Tibial nerve (tissue), 4 donors: ENCODE measurements at places on chromosomes 5 and 9. TPM values are rescaled to one million over a fixed set of nuclear protein-coding genes. Genes with fewer than 3 reads are reported as not detected.

GRCh38 chr5:146340260-146341081 lies 1.8 kb downstream of the POU4F3 start:
- H3K27ac ChIP-seq = no peak overlapping the region
- peaks cover 32% of the 10 kb centered on the region for H3K4me1 ChIP-seq
- no peaks in the 10 kb centered on the region for H3K36me3 ChIP-seq

GRCh38 chr5:17277907-17278306 lies 60.5 kb downstream of the BASP1 start:
- H3K4me1 ChIP-seq = no peaks in the 10 kb centered on the region
- no peaks in the 10 kb centered on the region for H3K27me3 ChIP-seq
- no peak overlapping the region for H3K4me3 ChIP-seq
- no peak for DNase-seq
- no peak overlapping the region for H3K27ac ChIP-seq

GRCh38 chr9:92196909-92197308 lies 81.7 kb upstream of the SPTLC1 start:
- no peaks in the 10 kb centered on the region for H3K27me3 ChIP-seq
- no peak for DNase-seq
- H3K36me3 ChIP-seq = no peaks in the 10 kb centered on the region

FOXD4L3 gene
- not detected for total RNA-seq

- peaks cover 44% of the 10 kb centered on the region for H3K4me1 ChIP-seq
- H3K27ac ChIP-seq = peak overlapping the region; percentile 23
- H3K36me3 ChIP-seq = no peaks in the 10 kb centered on the region
- peak; percentile 63 for DNase-seq
- no peaks in the 10 kb centered on the region for H3K27me3 ChIP-seq
These were observed 103.8 kb upstream of the ERCC6L2 start for GRCh38 chr9:95771556-95772246.

ADCY2 gene
- 8.8 TPM for total RNA-seq

DNA sequence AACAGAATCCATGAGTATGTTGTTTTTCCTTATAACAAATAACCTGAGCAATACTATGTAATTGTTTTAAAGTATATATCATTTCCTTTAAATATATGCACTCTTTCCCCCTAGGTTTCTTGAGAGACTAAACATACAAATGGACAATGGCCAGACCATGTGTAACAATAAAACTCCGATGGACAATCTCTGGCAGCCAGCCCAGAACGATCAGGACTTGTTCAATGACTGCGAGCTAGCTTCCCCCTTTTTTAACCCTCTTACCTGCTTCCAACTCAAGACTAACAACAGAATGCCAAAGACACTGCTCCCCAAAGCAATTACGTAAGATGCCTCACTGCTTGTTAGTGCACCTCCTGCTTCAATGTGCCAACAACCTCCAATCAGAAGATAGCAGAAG lies 94.9 kb downstream of the HTR4 start:
- H3K27me3 ChIP-seq = no peaks in the 10 kb centered on the region
- H3K4me1 ChIP-seq = no peaks in the 10 kb centered on the region
- H3K4me3 ChIP-seq = no peak overlapping the region
- H3K36me3 ChIP-seq = no peaks in the 10 kb centered on the region
- no peak overlapping the region for H3K27ac ChIP-seq

DNA sequence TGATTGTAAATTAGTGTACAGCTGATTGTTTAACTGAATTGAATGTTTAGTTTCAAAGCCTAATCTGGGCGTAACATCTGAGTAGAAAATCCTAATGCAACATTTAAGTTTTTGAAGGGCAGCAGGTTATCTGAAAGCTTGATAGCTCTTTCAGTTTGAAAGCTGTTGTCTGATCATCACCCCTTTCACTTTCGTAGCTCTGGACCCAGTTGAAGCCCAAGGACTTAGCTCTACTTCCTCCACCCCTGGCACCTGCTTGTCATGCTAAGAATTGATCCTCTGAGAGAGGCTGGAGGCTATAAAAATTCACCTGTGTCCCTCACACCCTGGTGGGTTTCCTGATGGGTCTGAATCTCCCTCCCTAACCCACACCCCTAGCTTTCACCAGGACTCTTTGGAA lies 86.0 kb downstream of the ZFAND5 start:
- no peaks in the 10 kb centered on the region for H3K36me3 ChIP-seq
- no peak overlapping the region for H3K27ac ChIP-seq
- H3K4me1 ChIP-seq = peaks cover 6% of the 10 kb centered on the region
- H3K27me3 ChIP-seq = no peaks in the 10 kb centered on the region

DRD1 gene
- not detected for total RNA-seq

DNA sequence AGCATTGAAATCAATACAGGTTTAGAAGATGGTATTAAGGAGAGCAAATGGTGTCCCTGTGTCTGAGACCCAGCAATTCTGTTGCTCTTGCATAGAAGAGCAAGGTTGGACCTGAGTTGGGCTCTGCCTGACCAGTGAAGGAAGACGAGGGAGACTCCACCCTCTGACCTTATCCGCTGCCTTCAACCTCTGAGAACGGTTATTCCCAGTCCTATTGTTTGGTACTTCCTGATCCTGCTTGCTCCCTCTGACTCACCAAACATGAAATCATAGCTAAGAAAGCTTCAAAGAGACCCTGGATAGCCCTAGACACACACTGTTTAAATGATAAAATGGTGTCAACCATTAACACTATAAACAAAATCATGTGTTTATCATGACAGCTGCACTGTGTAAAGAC lies 218.5 kb downstream of the PLK2 start:
- H3K27ac ChIP-seq = no peak overlapping the region
- no peak for DNase-seq
- H3K4me3 ChIP-seq = no peak overlapping the region
- H3K27me3 ChIP-seq = no peaks in the 10 kb centered on the region

GRCh38 chr9:127059765-127060361 lies 62.6 kb downstream of the ANGPTL2 start:
- peaks cover 13% of the 10 kb centered on the region for H3K4me1 ChIP-seq
- no peaks in the 10 kb centered on the region for H3K27me3 ChIP-seq
- no peak for DNase-seq
- H3K36me3 ChIP-seq = no peaks in the 10 kb centered on the region

- H3K4me3 ChIP-seq = no peak overlapping the region
- no peak for DNase-seq
- no peaks in the 10 kb centered on the region for H3K36me3 ChIP-seq
- no peaks in the 10 kb centered on the region for H3K27me3 ChIP-seq
- no peaks in the 10 kb centered on the region for H3K4me1 ChIP-seq
These were observed 34.4 kb upstream of the MRPS30 start for GRCh38 chr5:44774279-44774880.

DNA sequence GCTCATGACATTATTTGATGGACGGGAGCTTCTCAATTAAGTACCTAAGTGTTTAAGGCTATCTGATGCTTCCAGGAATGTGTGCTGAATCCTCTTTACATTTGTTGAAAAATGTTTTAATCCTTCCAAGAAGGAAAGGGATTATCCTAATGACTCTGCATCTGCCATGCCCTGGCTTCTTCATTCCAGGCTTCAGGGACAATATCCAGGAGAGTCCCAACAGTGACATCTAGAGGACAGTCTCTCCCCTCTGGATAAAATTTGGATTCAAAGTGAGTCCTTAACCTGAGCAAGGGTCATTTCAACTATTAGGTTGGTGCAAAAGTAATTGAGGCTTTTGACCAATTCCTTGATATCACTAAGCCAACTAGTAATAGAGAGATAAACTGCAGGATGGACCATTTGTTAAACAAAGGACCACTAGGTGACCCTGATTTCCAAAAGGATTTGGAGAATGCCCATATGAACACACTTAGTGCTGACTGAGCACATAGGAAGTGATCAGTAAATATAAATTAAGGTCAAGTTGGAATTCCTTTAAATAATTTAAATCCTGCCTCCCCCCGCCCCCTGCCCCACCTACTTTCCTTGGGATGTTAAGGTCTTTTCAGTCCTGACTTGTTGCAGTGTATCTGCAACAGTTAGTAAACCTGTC lies 19.1 kb downstream of the TNFSF8 start:
- H3K27ac ChIP-seq = no peak overlapping the region
- H3K36me3 ChIP-seq = no peaks in the 10 kb centered on the region
- no peaks in the 10 kb centered on the region for H3K4me1 ChIP-seq
- DNase-seq = peak; percentile 35
- no peaks in the 10 kb centered on the region for H3K27me3 ChIP-seq

DNA sequence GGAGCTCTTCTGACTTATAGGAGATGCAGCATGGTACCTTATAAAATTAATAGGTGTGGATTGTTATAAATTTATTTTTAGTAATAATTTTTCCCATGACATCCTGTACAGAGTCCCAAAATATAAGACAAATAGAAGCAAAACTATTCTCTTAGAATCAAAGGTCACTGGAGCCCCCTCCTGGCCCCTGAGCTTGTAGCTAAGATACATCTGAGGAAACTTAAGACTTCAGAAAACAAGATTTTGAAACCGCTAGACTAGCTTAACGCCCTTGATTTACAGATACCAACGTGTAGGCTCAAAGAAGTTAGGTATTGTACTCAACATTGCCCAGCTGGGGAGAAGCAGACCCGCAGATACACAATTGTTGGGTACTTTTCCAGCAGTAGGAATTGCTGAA lies 45.7 kb upstream of the KCNN2 start:
- H3K4me3 ChIP-seq = no peak overlapping the region
- no peaks in the 10 kb centered on the region for H3K27me3 ChIP-seq
- H3K36me3 ChIP-seq = no peaks in the 10 kb centered on the region
- DNase-seq = no peak
- no peak overlapping the region for H3K27ac ChIP-seq
- no peaks in the 10 kb centered on the region for H3K4me1 ChIP-seq

LCN9 gene
- total RNA-seq = not detected

ERAP2 gene
- 13.9 TPM for total RNA-seq

- H3K27ac ChIP-seq = no peak overlapping the region
- no peaks in the 10 kb centered on the region for H3K27me3 ChIP-seq
- DNase-seq = no peak
These were observed 146.1 kb downstream of the CAAP1 start for GRCh38 chr9:26746357-26747072.

DNA sequence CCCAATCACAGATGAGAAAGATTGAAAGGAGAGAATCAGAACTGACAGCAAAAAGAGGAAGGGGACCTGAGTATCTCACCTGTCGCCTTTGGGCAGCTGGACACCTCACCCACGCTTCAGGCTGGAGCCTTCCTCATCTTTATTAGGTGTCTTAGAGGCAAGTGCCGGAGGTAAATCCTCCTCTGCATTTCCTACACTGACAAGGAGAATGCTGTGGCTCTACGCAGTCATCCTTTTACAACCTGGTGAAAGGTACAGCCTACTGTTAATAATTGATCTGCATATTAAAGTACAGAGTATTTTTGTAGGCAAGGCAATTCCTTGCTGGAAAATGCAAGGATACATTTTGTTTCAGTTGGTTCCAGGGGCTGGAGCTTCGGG lies 34.8 kb downstream of the PRLR start:
- no peak overlapping the region for H3K27ac ChIP-seq
- H3K36me3 ChIP-seq = no peaks in the 10 kb centered on the region
- no peak overlapping the region for H3K4me3 ChIP-seq
- peaks cover 17% of the 10 kb centered on the region for H3K4me1 ChIP-seq
- no peaks in the 10 kb centered on the region for H3K27me3 ChIP-seq

DNA sequence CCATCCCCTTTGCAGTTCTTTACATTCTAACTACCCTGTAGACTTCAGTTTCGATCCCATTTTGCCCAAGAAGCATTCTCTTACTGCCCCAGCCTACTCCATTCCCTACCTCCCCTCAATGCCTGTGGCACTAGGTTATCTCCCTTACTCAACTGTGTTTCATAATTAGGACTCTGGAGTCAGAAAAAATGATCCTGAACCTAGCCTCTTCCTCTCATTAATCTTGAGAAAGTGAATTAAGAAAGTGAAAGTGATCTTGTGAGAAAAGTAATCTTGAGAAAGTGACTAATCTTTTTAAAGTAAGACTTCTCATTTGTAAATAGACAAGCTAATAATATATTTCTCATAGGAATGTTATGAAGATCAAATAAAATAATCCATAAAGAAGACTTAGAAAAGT lies 444.0 kb upstream of the TRPC7 start:
- H3K36me3 ChIP-seq = no peaks in the 10 kb centered on the region
- H3K4me1 ChIP-seq = no peaks in the 10 kb centered on the region
- no peaks in the 10 kb centered on the region for H3K27me3 ChIP-seq

- H3K4me3 ChIP-seq = no peak overlapping the region
- no peaks in the 10 kb centered on the region for H3K36me3 ChIP-seq
- H3K27ac ChIP-seq = peak overlapping the region; percentile 62
These were observed 66.0 kb downstream of the FRMD3 start for GRCh38 chr9:83472221-83472665.

C1QTNF2 gene
- 5.7 TPM for total RNA-seq

DNA sequence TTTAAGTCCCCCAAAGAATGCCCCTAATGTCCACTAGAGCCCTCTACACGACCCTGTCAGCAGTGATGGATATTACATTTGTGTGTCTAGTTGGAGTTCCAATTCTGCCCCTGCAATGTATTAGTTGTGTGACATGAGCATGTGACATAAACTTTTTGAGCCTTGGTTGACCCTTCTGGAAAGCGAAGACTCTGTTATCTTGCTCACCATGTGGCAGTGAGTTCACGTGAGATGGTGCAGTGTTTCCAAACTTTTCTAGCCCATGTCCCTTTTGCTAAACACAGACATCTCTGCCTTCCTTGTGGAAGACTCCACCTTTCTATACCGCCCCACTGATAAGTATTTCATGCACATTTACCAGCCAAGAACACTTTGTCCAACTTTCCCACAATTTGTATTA lies 87.0 kb upstream of the BOD1 start:
- H3K27ac ChIP-seq = no peak overlapping the region
- H3K4me3 ChIP-seq = no peak overlapping the region
- no peaks in the 10 kb centered on the region for H3K4me1 ChIP-seq

DNA sequence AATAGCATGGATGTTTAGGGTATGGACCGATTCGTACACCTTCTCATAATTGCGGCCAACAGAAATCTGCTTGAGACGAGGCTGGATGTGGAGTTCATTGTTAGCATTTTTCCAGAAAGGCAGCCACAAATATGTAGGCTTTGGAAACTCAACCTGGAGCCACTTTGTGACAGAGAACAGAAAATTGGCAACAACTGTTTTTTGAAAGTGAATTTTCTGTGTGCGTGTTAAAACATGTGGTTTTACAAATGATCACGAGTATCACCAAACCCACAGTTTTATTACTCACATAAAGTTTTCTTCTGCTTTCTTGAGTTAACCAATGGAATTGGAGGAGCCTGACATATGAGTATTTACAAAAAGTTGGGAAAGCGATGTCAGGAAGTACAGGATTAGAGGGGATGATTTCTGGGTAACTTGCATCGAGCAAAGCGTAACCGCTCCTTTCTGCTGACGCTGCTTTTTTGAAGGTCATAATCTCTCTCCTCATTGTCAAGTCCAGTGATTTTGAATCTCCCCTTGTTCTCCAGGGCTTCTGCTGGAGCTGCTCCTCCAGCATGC lies 138.5 kb upstream of the TAF11L2 start:
- peak overlapping the region; percentile 56 for H3K27ac ChIP-seq
- H3K4me3 ChIP-seq = no peak overlapping the region
- no peak for DNase-seq
- no peaks in the 10 kb centered on the region for H3K36me3 ChIP-seq
- H3K4me1 ChIP-seq = no peaks in the 10 kb centered on the region

GRCh38 chr5:140647042-140647419 lies 399 bp downstream of the NDUFA2 start:
- H3K36me3 ChIP-seq = peaks cover 8% of the 10 kb centered on the region
- peak overlapping the region; percentile 96 for H3K4me3 ChIP-seq
- H3K27ac ChIP-seq = peak overlapping the region; percentile 92
- H3K4me1 ChIP-seq = peaks cover 29% of the 10 kb centered on the region
- no peaks in the 10 kb centered on the region for H3K27me3 ChIP-seq

- H3K4me1 ChIP-seq = no peaks in the 10 kb centered on the region
- no peak overlapping the region for H3K4me3 ChIP-seq
- no peak overlapping the region for H3K27ac ChIP-seq
- no peaks in the 10 kb centered on the region for H3K27me3 ChIP-seq
- no peak for DNase-seq
These were observed 270.2 kb upstream of the DAPK1 start for GRCh38 chr9:87227456-87227855.
